ENCODE measurements at places on chromosomes 2 and 18.

GRCh38 chr2:36376319-36376765, 20.8 kb downstream of the CRIM1 start:
- DNase-seq = peak; percentile 80

DNA sequence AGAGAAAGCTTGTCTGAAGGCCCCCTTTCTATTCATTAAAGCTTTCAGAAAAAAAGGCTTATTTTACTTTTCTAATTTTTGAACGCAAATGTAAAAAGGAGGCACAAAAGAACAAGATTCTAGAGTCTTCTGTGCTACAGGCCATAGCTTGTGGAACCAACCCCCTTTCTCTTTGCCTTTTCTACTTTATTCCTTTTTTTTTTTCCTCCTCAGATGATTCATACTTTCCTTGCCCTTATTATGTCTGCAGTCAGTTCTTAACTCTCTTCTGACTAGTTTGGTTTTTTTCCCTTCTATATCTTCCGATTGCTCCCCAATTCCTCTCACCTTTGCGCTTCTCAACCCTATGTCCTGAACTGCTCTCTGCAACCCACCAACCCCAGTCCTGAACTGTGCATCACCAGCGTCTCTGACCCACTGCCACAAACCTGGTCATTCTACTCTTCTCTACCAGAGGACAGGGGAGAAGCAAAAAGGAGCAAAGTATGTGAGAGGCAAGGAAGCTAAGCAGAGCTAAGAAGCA, 56.9 kb upstream of the WIPF1 start:
- no peak for DNase-seq

DNA sequence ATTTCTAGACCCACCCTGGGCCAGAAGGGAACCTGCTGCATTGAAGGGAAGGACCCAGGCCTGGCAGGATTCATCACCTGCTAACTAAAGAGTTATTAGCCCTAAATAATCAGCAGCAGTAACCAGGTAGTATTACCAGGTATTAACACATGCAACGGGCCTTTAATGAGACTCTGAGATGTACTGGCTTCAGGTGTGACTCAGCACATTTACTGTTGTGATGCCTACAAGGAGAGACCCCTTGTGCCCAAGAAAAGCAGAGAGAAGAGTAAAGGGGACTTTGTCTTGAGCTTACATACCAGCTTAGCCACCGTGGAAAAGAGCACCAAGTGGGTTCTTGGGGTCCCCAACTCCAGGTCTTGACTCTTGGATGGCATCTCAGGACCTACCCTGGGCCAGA, 243.1 kb upstream of the SLC39A10 start:
- DNase-seq = no peak

GRCh38 chr2:79621252-79621651, 108.4 kb downstream of the CTNNA2 start:
- DNase-seq = no peak

GRCh38 chr18:47522359-47522758, 270.9 kb upstream of the SKOR2 start:
- no peak for DNase-seq

DNA sequence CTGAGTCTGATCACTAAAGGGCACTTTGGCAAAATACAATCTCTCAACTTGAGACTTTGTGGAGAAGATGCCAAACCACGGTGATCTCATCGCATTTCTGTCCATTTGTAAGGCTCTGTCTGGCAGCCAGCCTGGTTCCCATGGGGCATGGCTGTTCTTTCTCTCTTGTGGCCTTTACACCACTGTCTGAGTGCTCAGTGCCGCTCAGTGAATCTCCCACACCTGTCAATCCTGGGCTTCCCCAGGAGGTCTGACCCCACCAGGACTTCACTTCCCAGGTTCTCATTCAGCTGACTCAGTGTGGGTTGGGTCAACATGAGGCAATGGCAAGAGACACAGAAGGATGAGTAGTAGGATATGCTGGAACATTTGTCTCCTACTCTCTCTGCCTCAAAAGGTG, 96.8 kb upstream of the TRIB2 start:
- no peak for DNase-seq

- peak; percentile 23 for DNase-seq
Measured at GRCh38 chr2:196729418-196729817, 70.1 kb downstream of the GTF3C3 start.

All from body of pancreas (tissue), 4 donors.